NAMALWA (cell line): ENCODE measurements at places on chromosomes 1 and 21.
A peak's percentile ranks its signal among the peaks of the same experiment; 100 is the strongest.

DNA sequence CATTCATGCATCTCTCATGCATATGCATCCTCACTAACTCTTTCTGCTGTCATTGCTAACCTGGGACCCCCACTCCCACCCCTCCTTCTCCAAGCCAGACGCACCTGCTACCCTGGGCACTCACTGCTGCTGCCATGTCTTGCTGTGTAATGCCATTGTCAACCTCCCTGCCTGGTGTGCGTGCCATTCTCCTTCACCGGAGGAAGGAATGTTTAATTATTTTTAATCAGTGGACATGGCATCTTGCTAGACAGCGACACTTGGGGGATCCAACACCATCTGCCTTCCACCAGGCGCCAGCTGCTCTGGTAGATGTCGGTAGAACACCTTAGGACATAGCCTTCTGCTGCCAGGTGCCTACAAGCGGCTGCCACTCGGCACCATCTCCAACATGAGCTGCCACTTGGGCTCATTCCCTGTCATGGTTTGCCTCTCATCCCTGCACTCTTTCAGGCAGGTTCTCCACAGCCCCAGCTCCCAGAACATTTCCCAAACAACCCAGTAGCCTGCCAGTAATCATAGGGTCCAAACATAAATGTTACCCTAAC is 306.9 kb downstream of the TTLL7 start:
- DNase-seq: no peak

- DNase-seq: no peak
Observed at GRCh38 chr1:89786628-89787214, 34.1 kb upstream of the LRRC8D start.

DNA sequence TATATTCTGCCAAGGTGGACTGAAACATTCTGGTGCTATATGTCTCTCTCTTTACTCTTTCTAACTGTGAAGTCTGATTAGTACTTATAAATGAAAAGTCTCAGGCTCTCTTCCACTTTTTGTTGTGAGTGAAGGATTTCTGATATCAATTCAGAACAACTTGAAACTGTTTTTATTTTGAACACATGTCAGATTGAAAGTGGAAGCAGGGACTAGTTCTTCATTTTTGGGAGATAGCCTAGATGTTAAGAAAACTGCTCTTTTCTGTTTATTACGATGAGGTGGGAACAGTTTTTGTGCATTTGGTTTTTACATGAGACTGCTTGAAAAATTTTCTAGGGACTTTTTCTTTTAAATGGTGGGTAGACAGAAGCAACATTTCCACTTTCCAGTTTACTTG is 14.5 kb upstream of the GBP3 start:
- no peak for DNase-seq

GRCh38 chr1:197374428-197374827 is 106.4 kb downstream of the CRB1 start:
- no peak for DNase-seq

- DNase-seq: no peak
Observed at GRCh38 chr1:61448914-61449313, 276.0 kb downstream of the TM2D1 start.

DNA sequence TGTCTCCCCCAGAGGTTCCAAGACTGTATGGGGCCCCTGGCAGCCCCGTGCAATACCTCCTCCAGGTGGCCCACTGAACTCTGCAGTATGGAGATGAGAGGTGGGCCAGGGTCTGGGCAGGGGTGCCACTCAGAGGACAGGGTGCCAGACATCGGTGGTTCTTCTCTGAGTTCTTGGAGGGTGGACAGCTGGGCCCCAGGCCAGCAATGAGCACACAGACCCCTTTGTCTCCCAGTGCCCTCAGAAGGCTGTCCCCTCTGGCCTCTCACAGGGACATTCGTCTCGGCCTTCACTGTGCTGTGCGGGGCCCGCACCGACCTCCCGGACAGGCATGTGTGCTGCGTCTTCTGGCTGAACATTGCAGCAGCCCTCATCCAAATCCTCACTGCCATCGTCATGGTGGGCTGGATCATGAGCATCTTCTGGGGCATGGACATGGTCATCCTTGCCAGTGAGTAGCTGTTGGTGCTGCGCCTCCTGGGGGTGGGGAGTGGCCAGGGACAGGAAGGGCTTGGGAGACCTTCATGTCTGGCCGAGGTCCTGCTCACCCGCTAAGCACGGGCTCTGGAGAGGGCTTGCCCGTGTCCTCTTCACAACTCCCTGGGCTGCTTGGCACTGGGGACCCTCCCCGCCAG is 48.1 kb downstream of the STUM start:
- DNase-seq: no peak

- DNase-seq: no peak
Observed at GRCh38 chr1:55049914-55050278, 10.5 kb downstream of the PCSK9 start.

DNA sequence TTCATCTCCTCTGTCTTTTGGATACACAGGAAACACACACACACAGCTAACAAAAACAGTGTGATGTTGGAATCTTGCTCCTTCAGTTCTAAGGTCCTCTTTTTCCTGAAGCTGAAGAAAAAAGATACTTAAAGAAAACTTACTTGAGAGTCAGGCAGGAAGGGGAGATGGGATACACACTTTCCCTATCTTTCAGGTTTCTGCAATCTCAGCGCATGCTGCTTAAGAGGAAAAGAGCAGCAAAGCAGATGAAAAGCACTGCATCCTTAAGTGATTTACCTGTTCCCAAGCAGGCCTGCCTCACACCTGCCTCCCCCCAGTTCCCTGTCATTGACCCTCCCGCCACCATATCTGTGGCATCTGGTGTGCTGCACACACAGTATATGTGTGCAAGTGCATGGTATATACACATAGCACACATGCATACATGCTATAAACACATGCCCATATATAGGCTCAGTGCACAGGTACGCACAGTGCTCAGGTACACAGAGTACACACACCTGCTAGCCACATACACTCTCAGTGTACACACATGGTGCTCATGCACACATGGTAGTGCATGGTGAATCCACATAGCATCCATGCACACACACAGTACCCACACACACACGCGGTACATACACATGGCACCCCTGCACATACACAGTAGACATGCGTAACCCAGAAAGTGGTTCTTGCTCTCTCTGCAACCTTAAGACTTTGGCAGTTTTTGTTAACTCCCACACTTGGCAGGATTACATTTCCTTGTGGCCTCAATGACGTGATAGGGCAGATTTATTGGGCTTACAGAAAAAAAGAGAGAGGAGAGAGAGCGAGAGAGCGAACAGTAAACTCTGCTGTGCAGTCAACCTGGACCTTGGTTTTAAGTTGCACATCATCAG is 166.9 kb downstream of the TOMM20 start:
- no peak for DNase-seq

- no peak for DNase-seq
Observed at GRCh38 chr1:165902565-165902964, 75.2 kb downstream of the UCK2 start.

GRCh38 chr1:92698932-92699331 is 86.0 kb downstream of the EVI5 start:
- DNase-seq: no peak

DNA sequence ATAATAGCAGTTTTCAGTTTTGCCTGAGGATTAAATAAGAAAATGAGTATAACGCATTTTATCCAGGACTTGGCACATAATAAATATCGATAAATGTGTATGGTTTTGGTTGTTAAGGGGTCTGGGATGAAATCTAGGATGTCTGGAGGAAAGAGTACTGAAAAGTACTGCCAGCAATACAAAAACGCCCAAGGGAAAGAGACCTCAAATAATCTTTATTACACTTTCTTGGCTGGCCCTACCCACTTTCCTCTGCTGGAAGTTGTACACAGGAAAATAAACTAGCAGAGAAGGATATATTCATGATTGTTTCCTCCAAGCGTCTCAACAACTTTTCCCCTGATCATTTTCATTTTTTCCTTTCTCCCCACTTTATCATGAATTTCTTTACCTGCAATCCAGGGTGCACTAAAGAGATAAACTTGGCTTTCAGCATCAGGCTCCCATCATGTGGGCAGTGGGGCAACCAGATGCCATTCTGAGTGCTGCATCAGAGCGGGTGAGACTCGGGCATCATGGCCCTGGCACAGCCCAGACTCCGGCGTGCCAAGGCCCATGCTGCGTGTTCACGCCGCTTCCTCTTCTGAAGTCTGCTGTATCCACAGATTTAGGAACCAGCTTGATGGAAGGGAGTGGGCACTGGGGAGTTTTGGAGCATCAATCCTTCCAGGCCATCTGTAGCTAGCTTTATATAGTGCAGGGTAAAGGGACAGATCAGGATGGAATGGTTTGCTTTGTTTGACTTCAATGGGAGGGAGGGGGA is 35.8 kb upstream of the PLXNA2 start:
- DNase-seq: no peak

- DNase-seq: no peak
Observed at GRCh38 chr1:112030157-112030556, 40.7 kb upstream of the KCND3 start.

GRCh38 chr21:17527240-17527639 is 14.4 kb downstream of the CXADR start:
- no peak for DNase-seq

- DNase-seq: no peak
Observed at GRCh38 chr1:33384040-33384812, 46.7 kb downstream of the PHC2 start.

DNA sequence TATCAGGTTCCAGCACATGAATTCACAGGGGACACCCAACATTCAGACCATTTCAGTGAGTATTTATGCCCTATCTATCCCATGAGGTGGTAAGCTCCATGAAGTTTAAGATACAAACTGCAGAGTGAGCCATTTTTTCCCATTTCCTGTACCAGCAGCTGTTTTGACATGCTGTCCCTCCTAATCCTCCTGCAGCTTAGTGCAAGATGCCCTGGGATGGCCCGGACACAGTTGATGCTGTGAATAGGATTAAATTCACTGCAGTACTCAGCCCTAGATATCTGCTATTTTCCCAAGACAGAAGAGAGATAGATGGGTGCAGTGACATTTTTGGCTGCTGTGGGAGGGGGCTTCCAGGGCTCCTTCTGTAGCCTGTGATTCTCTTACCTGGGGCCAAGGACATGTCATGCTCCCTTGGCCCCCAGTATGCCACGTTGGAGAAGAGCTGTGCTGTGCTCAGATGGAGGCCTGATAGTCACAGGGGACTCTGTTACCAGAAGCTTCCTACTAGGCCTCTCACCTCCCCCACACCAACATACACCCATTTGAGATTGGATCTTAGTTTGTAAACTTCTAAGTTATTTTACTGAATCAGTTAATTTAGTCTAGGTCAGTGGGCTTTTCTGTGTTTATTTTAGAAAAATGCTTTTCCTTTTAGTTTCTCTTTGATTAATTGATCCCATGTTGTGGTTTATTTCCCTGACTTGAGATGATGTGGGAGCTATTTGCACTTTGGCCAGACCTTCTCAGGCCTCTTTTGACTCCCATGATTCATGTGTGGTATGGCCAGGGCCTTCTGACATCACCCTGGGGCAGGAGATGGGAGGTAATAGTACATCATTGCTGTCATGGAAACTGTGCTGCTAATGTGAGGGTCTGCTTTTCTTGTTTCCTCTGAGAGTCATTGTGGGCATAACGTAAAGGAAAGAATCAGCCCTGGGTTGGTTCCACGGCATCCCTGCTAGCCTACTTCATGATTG is 92.6 kb downstream of the ST3GAL3 start:
- no peak for DNase-seq

GRCh38 chr1:84856726-84857270 is 36.2 kb downstream of the LPAR3 start:
- DNase-seq: no peak

- DNase-seq: no peak
Observed at GRCh38 chr1:165371588-165372225, 15.2 kb upstream of the LMX1A start.

DNA sequence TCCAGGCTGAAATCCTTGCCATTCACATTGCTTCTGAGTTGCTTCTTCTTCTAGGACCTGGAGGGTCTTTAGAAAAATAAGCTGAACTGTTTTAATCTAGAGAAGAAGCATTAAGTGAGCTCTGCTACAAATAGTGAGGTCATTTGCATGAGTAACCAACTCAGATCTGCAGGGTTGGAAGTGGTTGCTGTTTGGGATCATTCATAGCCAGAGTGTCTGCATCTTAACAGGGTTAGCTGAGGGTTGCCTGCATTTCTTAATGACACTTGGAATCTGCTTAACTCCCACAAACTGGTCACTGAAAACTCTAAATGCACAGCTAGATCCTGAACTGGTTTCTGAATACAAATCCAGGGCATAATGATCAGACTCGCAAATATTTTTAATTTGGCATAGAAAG is 9.9 kb downstream of the CNIH3 start:
- no peak for DNase-seq

DNA sequence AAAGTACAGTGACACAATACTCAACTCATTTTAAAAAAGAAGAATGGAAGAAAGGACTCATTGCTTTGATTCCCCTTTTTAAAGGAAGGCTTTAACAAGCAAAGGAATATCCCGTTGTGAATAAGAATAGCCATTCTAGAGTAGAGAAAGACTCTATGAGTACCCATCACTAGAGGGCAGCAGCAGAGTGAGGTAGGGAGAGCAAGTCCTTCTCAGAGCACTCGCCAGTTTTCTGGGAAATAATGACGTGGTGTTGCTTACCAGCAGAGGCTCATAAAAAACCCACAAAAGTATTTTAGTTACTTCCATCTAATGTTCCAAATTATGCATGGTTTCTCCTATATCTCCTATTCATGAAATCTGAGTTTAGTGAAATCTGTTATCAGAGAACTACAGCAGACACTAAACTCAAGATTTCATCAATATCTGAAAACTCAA is 74.6 kb downstream of the USP24 start:
- DNase-seq: peak; percentile 84

- DNase-seq: no peak
Observed at GRCh38 chr1:22133247-22133930, 9.5 kb downstream of the WNT4 start.

DNA sequence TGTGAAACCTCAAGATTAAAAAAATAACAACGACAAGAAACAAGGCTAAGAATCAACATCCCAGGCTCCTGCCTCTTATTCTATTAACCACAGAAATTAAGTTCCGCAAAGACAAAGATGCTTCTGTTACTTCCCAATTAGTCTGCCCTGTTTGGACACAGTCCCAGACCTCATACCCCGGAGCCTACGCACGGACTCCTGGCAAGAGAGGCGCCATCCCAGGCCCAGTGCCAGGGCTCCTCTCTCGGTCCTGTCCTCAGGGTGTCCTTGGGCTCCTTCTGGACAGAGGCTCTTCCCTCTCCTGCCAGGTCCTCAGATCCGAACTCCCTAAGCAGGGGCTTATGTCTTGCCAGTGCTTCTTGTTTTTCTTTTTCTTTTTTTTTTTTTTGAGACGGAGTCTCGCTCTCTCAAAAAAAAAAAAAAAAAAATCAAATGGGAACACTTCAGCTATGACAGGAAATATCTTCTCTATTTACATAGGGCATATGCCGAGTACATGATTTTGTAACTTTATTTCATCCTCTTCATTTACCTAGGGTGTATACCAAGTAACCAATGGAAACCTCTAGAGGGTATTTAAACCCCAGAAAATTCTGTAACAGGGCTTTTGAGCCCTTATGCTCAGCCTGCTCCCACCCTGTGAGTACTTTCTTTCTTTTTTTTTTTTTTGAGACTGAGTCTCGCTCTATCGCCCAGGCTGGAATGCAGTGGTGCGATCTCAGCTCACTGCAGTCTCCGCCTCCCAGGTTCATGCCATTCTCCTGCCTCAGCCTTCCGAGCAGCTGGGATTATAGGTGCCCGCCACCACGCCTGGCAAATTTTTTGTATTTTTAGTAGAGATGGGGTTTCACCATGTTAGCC is 11.7 kb upstream of the ENO1 start:
- DNase-seq: no peak

- DNase-seq: no peak
Observed at GRCh38 chr1:91604632-91605031, 104.0 kb downstream of the CDC7 start.
